Aorta (tissue), 5 donors: ENCODE measurements at places on chromosomes 6 and 20. TPM values are rescaled to one million over a fixed set of nuclear protein-coding genes. Genes with fewer than 3 reads are reported as not detected.

- no peaks in the 10 kb centered on the region for H3K27me3 ChIP-seq
- H3K27ac ChIP-seq = no peak overlapping the region
- no peak for DNase-seq
- peaks cover 11% of the 10 kb centered on the region for H3K36me3 ChIP-seq
Observed at GRCh38 chr6:56475736-56476457, 166.8 kb downstream of the DST start.

The CFB gene
- total RNA-seq = 141 TPM

- no peak overlapping the region for H3K27ac ChIP-seq
- DNase-seq = no peak
- H3K36me3 ChIP-seq = no peaks in the 10 kb centered on the region
- no peaks in the 10 kb centered on the region for H3K27me3 ChIP-seq
Observed at GRCh38 chr6:141307309-141307998, 825.3 kb upstream of the GJE1 start.

DNA sequence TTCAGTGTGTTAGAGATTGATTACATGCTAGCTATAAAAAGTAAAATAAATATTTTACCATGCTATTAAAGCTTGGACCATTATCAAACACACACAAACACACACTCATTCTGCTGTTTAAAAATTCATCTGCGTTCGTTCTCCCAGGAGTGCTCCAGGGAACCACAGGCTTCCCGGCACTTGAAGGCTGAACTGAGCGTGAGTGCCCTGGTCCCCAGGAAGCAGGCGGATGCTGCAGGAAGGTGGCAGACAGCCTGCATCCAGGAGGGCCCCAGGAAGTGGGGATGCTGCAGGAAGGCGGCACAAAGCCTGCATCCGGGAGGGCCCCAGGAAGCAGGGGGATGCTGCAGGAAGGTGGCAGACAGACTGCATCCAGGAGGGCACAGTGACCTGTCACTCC is 147.2 kb upstream of the SNX9 start:
- no peak overlapping the region for H3K27ac ChIP-seq
- no peaks in the 10 kb centered on the region for H3K27me3 ChIP-seq
- no peaks in the 10 kb centered on the region for H3K4me1 ChIP-seq
- no peak for DNase-seq

The RHAG gene
- total RNA-seq = not detected

DNA sequence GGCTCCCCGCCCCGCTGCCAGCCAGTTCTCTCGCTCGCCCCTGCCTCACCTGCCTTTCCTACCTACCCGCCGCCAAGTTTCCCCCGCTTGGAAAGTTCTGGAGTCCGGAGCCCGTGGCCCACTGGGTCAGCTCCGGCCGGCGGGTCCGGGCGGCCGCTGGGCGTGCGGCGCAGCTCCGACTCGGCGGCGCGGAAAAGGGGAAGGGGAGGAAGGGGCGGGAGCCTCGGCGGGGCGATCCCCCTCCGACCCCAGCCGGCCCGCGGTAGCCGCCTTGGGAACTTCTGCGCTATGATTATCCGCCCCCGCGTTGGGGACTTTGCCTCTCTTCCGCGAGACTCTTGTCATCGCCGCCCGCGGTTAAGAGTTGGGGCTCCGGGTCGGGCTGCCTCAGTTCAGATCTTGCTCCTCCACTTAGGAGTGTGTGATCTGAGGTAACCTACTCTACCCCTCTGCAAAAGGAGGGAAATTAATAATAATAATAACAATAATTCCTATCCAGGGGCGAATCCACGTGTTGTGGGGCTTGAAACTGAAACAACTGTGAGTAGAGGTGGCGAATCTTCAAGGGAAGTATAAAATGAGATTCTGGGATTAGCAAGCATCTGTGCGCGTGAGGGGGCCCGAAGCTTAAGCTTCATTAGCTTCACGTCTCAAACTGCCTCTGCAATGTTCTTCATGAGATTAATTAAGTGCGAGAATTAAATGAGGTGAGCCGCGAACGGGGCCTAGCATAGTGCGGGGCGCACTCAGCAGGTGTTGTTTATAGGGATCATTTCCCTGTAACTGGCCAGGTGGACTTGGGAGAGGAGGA is 30.8 kb downstream of the SF3B5 start:
- H3K36me3 ChIP-seq = no peaks in the 10 kb centered on the region
- DNase-seq = peak; percentile 84
- no peaks in the 10 kb centered on the region for H3K27me3 ChIP-seq

DNA sequence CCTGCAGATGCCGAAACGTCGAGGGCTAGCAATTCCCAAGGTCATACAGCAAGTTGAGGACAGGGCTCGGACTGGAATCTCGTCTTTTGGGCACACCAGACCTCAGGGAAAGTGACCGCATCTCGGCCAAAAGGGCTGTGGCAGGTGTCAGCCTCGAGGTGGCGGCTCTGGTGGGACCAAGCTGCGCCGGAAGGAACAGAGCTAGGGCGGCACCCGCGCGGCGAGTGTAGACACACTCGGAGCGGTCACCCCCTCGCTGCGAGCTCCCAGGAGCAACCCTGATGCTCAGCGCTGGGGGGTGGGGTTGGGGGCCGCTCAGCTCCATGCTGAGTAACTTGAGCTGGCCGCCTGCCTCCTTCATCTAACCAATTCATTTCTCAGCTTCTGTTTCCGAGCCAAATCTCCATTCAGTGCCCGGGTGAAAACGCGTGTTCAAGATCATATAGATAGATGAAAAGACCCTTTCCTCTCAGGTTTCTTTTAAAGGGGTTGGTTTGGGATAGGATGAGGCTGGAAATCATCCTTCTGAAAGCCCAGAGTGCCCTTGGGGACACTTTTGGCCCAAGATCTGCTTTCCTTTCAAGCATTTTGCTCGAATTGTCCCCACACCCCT is 2.2 kb upstream of the TUBB2B start:
- no peak overlapping the region for H3K27ac ChIP-seq
- H3K4me3 ChIP-seq = no peak overlapping the region
- H3K4me1 ChIP-seq = no peaks in the 10 kb centered on the region
- DNase-seq = no peak

GRCh38 chr6:142318714-142319113 is 16.9 kb downstream of the ADGRG6 start:
- no peak overlapping the region for H3K27ac ChIP-seq
- H3K4me1 ChIP-seq = no peaks in the 10 kb centered on the region
- H3K27me3 ChIP-seq = no peaks in the 10 kb centered on the region
- no peaks in the 10 kb centered on the region for H3K36me3 ChIP-seq
- DNase-seq = no peak

DNA sequence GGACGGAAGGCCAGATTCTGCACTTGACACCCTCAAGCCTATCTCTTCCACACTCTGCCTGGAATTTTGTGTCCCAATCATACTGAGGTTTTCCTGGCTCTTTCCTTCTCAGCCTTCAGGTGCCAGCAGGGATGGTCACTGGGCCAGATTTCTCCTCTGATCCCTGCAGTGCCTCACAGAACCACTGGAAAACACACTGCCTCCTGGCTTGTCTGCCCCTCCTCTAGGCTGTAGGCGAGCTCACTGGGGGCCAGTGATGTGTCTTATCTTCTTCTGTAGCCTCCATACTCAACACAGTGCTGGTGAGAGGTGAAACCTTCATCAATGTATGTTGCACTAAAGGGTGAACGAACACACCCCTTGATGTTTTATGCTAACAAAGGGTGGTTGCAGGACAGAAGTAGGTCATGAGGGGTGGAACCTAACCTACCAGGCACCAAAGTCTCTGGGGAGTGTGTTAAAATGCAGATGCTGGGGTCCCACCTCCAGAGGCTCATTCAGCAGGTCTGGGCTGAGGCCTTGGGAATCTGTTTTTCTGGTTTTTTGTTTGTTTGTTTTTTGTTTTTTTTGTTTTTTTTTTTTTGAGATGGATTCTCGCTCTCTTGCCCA is 80.3 kb downstream of the CDH26 start:
- H3K27me3 ChIP-seq = no peaks in the 10 kb centered on the region
- DNase-seq = no peak
- no peak overlapping the region for H3K4me3 ChIP-seq
- H3K36me3 ChIP-seq = no peaks in the 10 kb centered on the region

DNA sequence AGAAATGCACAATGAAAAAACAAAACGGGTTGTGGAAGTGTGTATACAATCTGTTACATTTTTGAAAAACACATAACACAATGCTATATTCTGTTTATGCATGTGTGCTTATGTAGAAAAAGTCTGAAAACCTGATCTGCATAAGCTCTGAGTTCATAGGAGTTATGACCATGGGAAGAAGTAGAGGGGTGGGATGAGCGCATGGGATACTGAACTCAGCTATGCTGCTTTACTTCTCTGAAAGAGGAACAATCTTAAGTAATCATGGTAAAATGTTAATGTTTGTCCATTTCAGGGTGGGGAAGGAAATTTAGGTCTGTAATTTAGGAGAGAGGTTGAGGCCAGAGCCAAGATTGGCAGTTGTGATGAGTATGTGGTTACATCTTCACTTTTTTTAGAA is 126.8 kb downstream of the MTHFD1L start:
- no peak overlapping the region for H3K27ac ChIP-seq
- H3K36me3 ChIP-seq = no peaks in the 10 kb centered on the region
- no peak for DNase-seq
- H3K4me1 ChIP-seq = no peaks in the 10 kb centered on the region
- no peaks in the 10 kb centered on the region for H3K27me3 ChIP-seq
- H3K4me3 ChIP-seq = no peak overlapping the region

GRCh38 chr6:33183071-33183683 is 9.1 kb downstream of the COL11A2 start:
- H3K4me1 ChIP-seq = no peaks in the 10 kb centered on the region
- H3K36me3 ChIP-seq = no peaks in the 10 kb centered on the region
- no peak for DNase-seq
- no peak overlapping the region for H3K4me3 ChIP-seq

DNA sequence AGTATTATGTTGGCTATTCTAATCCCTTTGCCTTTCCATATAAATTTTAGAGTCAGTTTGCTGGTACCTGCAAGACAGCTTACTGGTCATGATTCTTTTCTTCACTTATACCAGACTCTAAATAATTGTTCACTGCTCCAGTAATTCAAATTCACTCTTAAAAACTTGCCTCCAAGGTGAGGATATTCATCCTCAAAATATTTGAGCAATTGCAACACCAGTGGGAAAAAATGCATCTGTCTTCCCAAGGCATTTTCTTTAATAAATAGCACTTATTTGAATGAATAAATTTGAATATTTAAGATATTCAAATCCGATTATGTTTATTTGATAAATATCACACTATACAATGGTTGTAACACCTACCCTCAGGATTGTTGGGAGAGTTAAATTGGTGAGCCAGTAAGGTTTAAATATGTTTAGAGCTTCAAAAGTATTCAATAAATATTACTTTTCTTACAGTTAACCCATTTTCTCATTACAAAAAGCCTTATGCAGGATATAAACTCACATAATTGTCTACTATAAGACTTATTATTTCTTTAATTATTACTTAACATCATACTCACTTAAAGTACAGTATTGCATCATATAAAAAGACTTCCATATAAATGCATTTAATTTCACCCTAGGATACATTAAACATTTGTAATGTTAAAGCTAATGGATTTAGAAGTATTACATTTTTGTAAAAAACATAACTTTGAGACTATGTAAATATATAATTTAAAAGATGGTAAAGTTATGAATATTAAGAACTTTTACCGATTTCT is 285.6 kb downstream of the SAMD5 start:
- no peak overlapping the region for H3K4me3 ChIP-seq
- no peak for DNase-seq
- peaks cover under 1% of the 10 kb centered on the region for H3K27me3 ChIP-seq
- no peak overlapping the region for H3K27ac ChIP-seq
- H3K36me3 ChIP-seq = no peaks in the 10 kb centered on the region
- H3K4me1 ChIP-seq = no peaks in the 10 kb centered on the region

- H3K4me1 ChIP-seq = no peaks in the 10 kb centered on the region
- no peaks in the 10 kb centered on the region for H3K27me3 ChIP-seq
- no peak for DNase-seq
- no peak overlapping the region for H3K27ac ChIP-seq
Observed at GRCh38 chr6:78868116-78868515, 765 bp downstream of the IRAK1BP1 start.

DNA sequence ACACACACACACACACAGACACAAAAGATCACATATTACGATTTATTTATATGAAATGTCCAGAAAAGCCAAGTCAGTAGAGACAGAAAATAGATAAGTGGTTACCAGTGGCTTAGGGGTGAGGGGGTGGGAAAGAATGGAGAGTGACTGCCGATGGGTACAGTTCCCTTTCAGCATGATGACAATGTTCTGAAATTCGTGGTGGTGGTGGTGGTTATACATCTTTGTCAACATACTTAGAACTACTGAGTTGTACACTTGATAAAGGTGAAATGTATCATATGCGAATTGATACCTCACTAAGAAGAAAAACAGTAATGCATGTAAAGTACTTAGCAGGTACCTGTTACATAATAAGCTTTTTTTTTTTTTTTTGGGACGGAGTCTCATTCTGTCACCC is 124.3 kb downstream of the SCAF8 start:
- H3K27ac ChIP-seq = no peak overlapping the region
- DNase-seq = no peak
- H3K36me3 ChIP-seq = no peaks in the 10 kb centered on the region
- no peak overlapping the region for H3K4me3 ChIP-seq
- no peaks in the 10 kb centered on the region for H3K27me3 ChIP-seq

DNA sequence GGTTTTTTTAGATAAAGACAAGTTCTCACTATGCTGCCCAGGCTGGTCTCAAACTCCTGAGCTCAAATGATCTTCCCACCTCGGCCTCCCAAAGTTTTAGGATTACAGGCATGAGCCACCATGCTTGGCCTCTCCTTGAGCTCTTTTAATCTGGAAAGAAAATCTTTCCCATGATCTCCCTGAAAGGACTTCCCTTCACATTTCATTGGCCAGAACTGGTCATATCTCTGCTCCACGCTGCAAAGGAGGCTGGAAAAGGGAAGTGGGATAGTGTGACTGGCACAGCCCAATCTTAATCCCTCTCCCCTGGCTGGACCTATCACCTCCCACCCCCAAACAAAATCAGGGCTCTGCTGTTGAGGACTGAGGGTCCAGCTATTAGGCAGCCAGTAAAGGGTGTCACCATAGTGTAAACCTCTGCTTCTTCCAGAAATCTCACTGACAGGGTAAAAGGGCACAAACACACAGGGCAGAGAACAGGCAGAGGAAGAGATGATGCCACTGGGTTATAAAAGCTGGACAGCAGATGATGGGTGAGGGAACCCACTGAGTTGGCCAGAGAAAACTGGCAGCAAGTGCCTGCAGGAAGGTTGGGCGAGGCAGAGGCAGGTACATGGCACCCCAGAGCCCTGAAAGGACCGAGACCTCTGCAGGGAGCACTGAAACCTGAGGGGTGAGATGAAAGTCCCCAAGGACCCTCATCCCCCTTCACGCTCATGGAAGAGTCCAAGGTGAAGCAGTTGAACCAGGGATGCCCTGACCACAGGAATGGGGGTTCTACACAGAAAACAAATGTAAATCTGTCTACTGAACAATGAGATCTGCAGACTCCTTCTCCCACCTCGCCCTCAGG is 83.1 kb upstream of the PTPN1 start:
- no peaks in the 10 kb centered on the region for H3K27me3 ChIP-seq
- H3K4me3 ChIP-seq = no peak overlapping the region
- no peaks in the 10 kb centered on the region for H3K36me3 ChIP-seq
- H3K27ac ChIP-seq = no peak overlapping the region
- no peak for DNase-seq

The PRKN gene
- total RNA-seq = 17.3 TPM

- H3K4me3 ChIP-seq = no peak overlapping the region
- H3K36me3 ChIP-seq = no peaks in the 10 kb centered on the region
- no peak overlapping the region for H3K27ac ChIP-seq
- no peaks in the 10 kb centered on the region for H3K4me1 ChIP-seq
Observed at GRCh38 chr6:112833581-112834131, 486.5 kb downstream of the RFPL4B start.

The WFDC12 gene
- not detected for total RNA-seq
